ENCODE measurements at places on chromosomes 13 and 19. TPM values are rescaled to one million over a fixed set of nuclear protein-coding genes. Genes with fewer than 3 reads are reported as not detected.

RASIP1 gene
- 12.2 TPM for polyA plus RNA-seq

ZNF562 gene
- 24.2 TPM for polyA plus RNA-seq

ZNF723 gene
- polyA plus RNA-seq: not detected

DNA sequence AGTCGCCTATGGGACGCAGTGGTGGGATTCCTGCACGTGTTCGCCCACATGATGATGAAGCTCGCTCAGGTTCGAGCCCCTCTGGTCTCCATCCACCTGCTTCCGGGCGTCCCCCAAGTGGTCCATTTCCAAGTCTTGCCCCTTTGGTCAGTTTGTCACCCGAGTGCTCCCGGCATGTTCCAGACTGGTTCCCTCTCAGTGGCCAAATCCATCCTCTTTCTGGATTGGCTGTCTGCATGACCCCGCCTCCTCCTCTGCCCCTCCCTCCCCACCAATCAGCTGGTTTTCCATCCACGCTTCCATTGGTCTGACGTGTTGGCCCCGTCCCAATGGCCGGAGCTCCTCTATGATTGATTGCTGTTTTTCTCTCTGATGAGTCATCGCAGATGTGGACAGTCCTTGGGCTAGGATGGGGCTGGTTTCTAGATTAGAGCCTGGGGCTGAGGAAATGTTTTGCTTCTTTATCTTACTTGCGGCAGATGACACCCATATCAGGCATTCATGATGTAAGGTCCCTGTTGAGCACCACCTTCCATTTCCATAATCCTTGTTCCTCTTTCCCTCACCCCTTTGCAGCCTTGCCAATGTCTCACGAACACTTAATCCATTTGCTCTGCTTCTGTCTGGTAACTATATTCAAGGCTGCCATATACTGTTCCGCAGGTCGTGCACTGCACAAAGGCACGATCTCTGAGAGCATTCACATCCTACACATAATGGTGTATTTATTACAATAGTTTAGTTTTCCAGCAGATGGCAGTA is 73.8 kb downstream of the MAP4K1 start:
- DNase-seq: no peak

DNA sequence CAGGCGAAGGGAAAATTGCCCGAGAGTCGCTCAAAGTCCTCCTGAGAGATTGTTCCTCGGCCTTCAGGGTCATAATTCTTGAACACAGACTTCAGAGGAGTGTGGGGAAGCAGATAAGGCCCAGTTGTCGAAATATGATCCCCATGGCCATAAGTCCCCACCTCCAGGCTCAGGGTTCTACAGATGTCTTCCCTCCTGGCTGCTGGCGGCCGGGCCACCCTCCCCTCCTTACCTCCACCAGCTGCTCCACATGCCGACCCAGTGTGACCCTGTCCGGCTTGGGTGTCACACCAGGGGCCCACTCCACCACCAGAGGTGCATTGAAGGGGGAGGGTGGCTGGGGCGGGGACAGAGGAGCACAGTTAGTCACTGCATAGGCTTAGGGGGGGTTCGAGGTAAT is 10.1 kb downstream of the FAM98C start:
- DNase-seq: no peak

GRCh38 chr19:14094854-14095253 is 4.3 kb upstream of the SAMD1 start:
- no peak for DNase-seq

- DNase-seq: no peak
Measured at GRCh38 chr13:111955412-111956065, 111.4 kb upstream of the SOX1 start.

DNA sequence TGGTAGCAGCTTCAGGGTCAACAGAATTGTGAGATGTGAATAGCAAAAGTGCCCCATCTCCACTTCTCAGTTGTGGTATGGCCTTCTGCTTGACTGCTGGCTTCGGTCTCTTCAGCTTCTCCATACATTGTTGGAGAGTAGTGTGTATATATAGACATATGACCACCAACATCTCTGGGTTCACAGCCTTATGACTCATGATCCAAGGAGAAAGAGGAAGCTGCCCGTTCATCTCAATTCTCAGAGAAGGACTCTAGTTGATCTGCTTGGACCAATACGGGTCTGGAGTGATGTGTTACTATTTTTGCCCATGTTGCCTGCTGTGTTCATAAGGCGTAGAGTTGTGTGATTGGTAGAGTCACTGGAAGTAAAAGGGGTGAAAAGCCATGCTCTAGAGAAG is 3.6 kb upstream of the COMMD6 start:
- DNase-seq: no peak

Measured in right renal cortex interstitium (tissue), 3 donors.